ENCODE measurements at places on chromosomes 1 and 21. TPM values are rescaled to one million over a fixed set of nuclear protein-coding genes. Genes with fewer than 3 reads are reported as not detected.

Gene FCRL1
- total RNA-seq = not detected

Gene AGBL4
- not detected for total RNA-seq

Gene LCA5L
- total RNA-seq = not detected

Gene LCE3D
- total RNA-seq = not detected

Gene AIM2
- not detected for total RNA-seq

Gene CNKSR1
- not detected for total RNA-seq

Gene DCST2
- 0.18 TPM for total RNA-seq

Gene TBX15
- 2.5 TPM for total RNA-seq

Gene WDR4
- 6.0 TPM for total RNA-seq

Gene SNX7
- 24.0 TPM for total RNA-seq

Gene FCRL6
- not detected for total RNA-seq

Measured in cardiac atrium fibroblast (primary cell).